Mammary microvascular endothelial cell (primary cell): ENCODE measurements at places on chromosomes 11 and 22. TPM values are rescaled to one million over a fixed set of nuclear protein-coding genes. Genes with fewer than 3 reads are reported as not detected.

The KLHDC7B gene
- not detected in 2 replicates for total RNA-seq

The TMEM121B gene
- 0.10 and 0.33 TPM in 2 replicates for total RNA-seq

The OR56A3 gene
- not detected in 2 replicates for total RNA-seq

The RAG1 gene
- total RNA-seq, result 0.47 and 0.84 TPM in 2 replicates

The NXPE4 gene
- total RNA-seq, result not detected in 2 replicates

The PGA3 gene
- total RNA-seq, result not detected in 2 replicates

The ALX4 gene
- not detected in 2 replicates for total RNA-seq

The C22orf15 gene
- total RNA-seq, result not detected in 2 replicates

The AP2A2 gene
- 41.4 and 46.4 TPM in 2 replicates for total RNA-seq

The GLYATL2 gene
- total RNA-seq, result not detected in 2 replicates
